ENCODE measurements at places on chromosomes 4 and X.

DNA sequence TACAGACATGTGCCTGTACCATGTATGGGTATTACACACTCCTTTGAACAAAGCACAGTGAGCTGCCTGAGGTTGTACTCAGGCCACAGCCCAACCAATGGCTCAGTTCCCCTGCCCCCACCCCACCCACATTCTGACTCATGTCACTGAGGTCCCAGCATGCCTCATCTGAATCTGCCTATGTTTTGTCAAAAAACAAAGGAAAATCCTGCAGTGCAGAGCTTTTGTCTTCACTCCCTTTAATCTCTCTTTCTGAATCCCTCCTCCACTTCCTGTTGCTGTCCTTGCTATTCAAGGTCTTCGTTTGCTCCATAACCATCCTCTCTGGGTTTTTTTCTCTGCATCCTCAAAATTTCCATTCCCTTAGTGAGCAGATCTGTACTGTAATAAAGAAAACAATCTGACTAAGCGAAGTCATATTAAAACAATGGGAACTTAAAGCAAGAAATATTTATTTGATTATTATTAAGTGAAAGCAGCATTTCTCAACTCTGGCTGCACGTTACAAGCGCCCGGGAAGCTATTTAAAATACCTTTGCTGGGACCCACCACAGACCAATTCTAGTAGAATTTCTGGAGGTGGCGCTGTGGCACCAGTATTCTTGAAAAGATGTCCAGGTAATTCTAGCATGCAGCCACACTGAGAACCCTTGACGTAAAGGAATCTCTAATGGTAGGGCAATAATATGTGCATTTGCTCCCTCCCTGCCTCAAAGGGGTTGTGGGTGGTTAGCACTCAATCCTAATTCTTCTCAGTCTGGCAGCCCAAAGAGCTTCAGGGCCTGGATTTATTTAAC, 8.7 kb downstream of the GUCY2F start:
- no peak for DNase-seq

- DNase-seq, result no peak
Measured at GRCh38 chr4:92634882-92635281, 331.1 kb downstream of the GRID2 start.

GRCh38 chrX:497186-498014, 110.7 kb upstream of the PPP2R3B start:
- DNase-seq, result no peak

GRCh38 chr4:106339431-106339830, 23.1 kb downstream of the AIMP1 start:
- DNase-seq, result no peak

DNA sequence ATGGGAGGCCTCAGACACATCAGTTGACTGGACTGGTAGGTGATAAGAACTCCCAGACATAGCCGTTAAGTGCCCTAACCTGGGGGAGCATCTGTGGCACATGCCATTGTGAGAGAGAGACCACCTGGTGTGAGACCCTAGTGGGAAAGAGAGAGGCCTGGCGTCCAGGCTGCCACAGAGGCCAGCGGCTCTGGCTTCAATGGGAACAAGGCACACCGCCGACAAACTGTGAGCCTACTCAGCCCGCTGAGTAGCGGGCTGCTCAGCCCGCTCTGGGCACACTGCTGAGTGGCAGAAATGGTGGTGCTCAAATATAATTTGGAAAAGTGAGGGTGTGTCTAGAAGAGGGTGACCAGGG, 34.0 kb downstream of the PHKA2 start:
- DNase-seq, result no peak

DNA sequence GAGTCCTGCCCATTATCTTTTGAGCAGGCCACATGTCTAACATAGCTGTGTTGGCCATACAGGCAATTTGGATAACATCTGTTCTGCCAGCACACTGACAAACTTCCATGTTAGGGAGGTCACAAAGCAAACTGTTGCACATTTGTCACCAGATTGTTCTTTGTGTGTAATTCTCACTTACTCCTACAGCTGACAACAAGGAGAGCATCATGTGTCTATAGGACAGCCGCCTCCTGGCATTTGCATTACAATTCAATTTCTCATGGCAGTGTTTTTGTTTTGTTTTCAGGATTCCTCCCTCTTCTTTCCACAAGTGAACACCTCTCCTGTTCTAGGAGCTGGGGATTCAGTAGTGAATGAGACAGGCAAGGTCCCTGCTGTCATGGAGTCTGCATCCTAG, 94.3 kb upstream of the LEF1 start:
- no peak for DNase-seq

DNA sequence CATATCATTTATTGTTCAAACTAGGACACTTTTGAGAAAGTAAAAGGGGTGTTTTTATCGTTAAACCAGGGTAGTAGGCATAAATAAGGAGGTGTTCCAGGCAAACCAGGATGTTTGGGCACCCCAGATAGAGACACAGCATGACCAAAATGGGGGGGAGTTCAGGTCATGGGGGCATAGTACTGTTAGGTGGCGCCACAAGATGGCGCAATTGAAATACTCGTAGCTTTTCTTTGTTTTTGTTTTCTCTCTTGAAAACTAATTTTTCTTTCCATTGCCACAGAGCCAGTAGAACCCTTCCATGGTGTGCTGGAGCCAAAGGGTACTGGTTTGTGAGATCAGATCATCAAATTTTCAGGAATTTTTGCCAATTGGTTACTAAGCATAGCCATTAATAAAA, 283.4 kb downstream of the BCOR start:
- DNase-seq, result no peak

GRCh38 chrX:150456941-150457340, 93.8 kb downstream of the MAMLD1 start:
- no peak for DNase-seq

- no peak for DNase-seq
Measured at GRCh38 chr4:159016593-159017024, 86.3 kb upstream of the RAPGEF2 start.

DNA sequence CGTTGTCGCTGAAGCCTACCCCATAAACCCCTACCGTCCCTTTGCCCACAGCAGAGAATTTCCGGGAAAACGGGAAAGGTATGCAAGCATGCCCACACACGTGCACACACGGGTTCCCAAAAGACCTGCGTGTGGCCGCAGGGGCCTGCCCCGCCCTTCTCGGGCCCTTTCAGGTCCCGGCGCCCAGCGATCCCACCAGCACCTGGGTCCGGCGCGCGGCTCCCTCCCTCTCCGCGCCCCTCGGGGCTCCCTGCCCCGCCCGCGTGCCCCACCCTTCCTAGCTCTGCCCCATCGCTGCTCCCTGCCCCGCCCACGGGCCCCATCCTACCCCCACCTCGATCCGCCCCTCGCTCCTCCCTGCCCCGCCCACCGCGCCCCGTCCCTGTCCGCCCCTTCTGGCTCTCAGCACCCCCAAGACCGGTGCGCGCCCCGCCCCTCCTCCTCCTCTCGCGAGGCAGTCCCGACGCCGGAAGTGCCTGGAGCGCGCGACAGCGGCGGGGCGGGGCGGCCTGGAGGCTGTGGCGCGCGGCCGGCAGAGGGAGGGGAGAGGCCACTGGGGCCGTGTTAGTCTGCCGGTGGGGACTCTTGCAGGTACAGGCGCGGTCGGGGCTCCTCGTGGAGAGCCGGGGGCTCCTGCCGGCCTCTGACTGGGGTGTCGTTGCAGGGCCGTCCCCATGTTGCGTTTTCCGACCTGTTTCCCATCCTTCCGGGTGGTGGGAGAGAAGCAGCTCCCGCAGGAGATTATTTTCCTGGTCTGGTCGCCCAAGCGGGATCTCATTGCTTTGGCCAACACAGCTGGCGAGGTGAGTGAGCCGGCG, at the start of gene ANAPC4:
Gene ANAPC4 (plus strand): TSS at position 510 of the 818 bp plus-strand sequence. CDS start 165 bp downstream, at position 675.
- peak; percentile 97 for DNase-seq

DNA sequence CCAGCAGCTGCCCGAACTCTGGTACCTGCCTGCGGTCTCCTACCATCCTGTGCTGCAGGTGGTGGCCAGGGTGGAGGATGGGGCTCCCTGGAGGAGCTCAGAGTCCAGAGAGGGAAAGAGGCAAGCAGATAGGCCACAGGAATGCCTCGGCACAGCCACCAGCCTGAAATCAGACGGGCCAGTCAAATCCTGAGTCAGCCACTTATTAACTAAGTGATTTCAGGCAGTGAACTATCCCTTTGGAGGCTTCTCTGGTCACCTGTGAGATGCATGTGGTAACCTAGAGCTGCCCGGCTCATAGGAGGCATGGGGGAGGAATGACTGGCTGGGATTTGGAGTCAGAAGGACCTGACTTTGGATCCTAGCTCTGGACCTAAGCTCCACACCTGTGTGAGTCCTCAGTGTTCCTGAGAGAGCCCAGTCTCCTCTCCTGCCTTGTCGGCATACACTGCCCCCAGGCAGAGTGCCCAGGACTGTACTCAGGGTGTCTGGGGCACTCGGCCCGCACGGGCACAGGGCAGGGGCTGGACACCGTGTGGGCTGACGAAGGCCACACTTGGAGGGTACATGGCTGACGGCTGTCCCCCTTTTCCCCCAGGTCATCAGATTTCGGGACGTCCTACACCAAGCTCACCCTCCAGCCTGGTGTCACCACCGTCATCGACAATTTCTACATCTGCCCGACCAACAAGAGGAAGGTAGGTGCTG, 96.4 kb upstream of the PSAPL1 start:
- no peak for DNase-seq

DNA sequence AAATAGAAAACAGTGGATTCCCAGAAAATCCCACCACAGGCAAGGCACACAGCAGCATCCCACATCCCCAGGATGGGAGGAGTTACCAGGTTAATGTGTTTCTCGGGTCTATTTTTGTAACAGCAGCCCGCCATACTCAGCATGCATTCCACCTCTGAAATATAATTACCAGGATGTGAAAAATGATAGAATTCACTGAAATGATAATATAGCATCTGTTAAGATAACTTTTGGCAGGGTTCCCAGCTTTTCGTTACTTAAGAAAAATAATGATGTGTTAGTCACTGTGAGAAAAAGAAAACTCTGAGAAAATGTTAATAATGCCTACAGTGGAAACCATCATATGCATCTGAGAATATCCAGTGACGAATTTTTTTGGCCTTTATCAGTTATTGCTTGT, 87.1 kb downstream of the VCX2 start:
- no peak for DNase-seq

DNA sequence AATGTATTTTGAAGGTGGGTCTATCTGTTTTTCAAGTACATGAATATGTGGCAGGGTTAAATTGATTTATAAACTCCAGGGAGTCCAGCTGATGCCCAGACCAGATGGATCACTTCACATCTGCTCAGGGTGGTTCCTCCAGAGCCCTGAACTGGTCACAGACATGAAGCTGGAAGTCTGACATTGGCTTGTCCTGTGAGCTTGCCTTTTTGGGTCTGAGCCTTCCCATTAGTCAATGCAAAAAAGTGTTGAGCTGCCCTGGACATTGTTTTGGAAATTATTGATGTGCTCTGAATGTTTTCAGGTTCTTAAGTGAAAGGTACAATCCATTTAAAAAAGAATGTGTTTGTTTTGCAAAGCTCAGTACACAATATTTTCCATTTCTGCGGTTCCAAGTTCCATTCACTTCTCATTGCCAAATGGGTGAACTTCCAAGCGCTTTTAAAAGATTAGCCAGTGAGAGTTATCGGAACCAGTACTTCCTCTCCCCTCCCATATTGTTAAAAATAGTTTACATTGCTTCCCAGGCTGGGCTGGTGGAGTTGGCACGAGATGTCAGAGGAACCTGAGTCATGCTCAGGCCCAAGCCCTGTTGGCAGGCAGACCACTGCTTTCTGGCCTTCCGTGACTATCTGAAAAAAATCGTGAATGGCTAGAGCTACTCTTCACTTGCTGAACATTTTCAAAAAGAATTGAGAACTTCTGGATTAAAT, 52.1 kb downstream of the PDGFRA start:
- DNase-seq, result no peak

GRCh38 chrX:154750301-154751202, at the start of gene GAB3:
Gene GAB3 (minus strand): TSS chrX:154751077. CDS start chrX:154751025, 52 bp downstream.
- no peak for DNase-seq

GRCh38 chr4:30718641-30719453, 1.3 kb upstream of the PCDH7 start:
- no peak for DNase-seq

DNA sequence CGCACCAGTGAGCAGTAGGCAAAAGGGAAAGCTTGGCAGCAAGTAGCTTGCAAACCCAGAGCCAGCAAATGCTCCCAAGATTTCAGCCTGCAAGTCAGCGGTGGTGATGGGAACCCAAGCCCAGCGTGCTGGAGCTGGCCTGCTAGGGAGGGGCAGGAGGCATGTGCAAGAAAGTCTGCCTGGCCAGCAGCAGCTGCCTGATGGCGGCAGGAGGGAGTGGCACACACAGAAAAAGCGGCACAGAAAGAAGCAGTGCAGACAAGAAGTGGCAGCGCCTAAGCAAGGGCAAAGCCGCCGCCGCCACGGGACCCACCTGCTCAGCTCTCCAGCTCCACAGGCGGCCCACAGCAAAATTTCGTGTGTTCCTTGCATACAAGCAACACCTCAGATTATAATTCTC, 1206.5 kb upstream of the PABPC4L start:
- DNase-seq, result no peak

DNA sequence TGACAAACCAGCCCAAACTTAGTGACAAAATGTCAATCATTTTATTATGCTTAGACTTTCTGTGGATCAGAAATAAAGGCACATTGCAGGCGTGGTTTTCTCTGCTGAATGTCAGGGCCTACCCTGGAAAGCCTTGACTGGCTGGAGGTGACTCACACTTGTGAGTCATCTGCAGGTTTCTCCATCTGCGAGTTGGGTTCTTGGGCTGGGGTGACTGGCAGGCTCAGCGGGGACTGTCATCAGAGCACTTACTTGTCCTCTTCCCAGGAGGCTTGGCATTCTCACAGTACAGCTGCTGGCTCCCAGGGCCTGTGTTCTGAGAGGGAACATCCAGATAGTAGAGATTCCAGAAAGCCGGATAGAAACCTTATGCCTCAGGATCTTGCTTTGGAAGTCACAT, 153.8 kb upstream of the AGA start:
- no peak for DNase-seq

DNA sequence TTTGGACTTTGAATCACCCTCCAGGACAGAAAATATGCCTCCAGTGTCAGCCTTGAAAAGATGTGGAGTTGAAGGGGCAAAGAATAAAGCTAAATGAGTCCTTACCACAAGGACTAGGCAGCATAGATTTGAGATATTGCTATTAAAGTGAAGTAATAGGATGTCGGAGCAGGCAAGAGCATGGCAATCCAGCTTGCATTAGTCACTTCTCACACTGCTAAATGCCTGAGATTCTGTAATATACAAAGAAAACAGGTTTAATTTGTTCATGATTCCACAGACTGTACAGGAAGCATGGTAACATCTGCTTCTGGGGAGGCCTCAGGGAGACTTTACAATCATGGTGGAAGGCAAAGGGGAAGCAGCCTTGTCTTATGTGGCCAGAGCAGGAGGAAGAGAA, 109.8 kb upstream of the PCDH7 start:
- DNase-seq, result no peak

DNA sequence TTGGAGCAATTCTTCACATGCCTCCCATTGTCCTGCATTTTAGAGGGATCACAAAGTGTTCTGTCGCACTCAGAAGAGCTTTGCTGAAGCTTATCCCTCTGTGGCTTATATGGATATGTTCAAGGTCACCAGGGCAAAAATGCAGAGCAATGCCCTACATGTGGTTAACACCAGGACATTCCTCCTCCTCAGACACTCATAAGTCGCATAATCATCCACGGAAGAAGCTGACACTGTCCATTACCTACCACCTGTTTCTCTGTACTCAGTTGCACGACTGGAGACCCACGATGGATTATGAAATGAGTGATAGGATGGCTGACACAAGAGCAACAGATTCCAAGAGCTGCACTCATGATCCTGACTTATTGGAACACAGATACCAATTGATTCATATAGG, 68.7 kb upstream of the PRDX4 start:
- no peak for DNase-seq

GRCh38 chrX:15848576-15848975, 6.0 kb downstream of the AP1S2 start:
- DNase-seq, result no peak

GRCh38 chr4:76305971-76306881, at the start of gene STBD1:
Gene STBD1 (plus strand): TSS chr4:76306733. CDS start chr4:76306770, 37 bp downstream.
- no peak for DNase-seq

- no peak for DNase-seq
Measured at GRCh38 chr4:173057442-173057841, 111.2 kb upstream of the GALNT7 start.

All from stimulated activated CD8-positive, alpha-beta memory T cell treated with anti-CD3 and anti-CD28 coated beads, Interleukin-15, amount 100 ng/mL, for 1 hour (primary cell).